Activated CD4-positive, alpha-beta T cell treated with anti-CD3 and anti-CD28 coated beads, Interleukin-2, Interleukin-4, amounts not matched to agents 100 ng/mL and 50 ng/mL, durations not matched to agents 16 hours and 8 hours (primary cell): ENCODE measurements at places on chromosomes 7 and 10.

GRCh38 chr7:23024454-23024853 lies 10.5 kb upstream of the HYCC1 start:
- DNase-seq: no peak

- no peak for DNase-seq
These were observed 154.4 kb upstream of the MKLN1 start for GRCh38 chr7:131173145-131173890.

DNA sequence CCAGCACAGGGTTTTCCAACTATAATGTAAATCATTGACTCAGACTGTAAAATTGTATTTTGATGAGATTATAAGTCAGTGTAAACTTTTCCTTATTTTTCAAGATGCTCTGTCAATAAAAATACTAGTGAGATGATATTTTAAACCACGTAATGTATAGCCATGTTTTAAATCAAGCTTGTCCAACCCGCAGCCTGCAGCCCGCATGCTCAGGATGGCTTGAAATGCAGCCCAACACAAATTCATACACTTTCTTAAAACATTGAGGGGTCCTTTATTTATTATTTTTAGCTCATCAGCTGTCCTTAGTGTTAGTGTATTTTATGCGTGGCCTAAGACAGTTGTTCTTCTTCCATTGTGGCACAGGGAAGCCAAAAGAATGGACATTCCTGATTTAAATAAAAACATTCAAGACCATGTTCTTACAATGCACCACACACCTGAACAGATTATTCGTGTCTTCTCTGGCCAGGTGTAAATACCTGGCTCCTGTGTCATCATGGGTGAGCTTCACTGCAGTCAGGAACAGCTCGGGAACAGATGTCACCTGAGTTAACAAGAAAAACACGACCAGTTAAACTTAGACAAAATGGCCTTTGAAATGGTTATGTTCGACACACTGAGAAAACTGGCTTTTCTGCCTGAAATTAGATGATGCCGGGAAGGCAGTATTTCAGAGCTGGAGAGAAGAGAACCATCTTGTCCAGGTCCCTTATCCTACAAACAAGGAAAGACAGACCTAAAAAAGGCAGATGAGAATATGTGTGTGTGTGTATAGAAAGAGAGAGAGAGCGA lies 5.9 kb downstream of the PITRM1 start:
- no peak for DNase-seq

- DNase-seq: no peak
These were observed 2.8 kb downstream of the DUSP5 start for GRCh38 chr10:110500515-110500905.

DNA sequence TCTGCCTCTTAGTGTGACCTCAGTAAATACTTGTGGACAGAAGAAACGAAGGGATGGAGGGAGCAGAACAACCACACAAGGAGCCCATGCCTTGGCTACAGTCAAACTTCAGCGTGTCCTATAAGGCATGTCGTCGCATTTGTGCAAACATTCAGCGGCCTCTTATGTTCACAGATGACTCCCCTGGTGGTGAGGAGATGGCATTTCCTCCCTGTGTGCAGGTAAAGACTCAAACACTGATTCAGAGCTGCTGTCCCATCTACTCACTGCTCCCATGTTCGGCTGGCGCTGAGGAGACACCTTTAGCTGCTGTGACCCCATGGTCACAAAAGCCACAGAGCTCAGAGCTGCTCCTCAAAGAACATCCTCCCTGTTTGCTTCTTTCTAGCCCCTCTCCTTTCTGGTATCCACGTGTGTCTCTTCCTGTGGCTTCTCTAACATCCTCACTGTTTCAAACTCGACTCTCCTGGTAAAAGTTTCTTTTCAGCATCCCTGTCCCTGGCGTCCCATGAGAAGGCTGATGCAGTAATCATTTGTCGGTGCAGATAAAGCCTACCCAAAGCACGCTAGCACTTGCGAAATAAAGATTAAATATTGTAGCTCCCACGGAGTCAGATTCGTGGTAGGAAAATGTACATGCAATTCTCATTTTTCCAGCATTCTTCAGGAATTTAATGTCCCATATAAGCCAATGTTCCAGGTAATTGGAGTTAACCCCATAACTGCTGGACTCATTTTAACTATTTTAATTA lies 124.9 kb upstream of the NEBL start:
- no peak for DNase-seq
